ENCODE measurements at places on chromosomes 2 and 18.
A peak's percentile ranks its signal among the peaks of the same experiment; 100 is the strongest.

DNA sequence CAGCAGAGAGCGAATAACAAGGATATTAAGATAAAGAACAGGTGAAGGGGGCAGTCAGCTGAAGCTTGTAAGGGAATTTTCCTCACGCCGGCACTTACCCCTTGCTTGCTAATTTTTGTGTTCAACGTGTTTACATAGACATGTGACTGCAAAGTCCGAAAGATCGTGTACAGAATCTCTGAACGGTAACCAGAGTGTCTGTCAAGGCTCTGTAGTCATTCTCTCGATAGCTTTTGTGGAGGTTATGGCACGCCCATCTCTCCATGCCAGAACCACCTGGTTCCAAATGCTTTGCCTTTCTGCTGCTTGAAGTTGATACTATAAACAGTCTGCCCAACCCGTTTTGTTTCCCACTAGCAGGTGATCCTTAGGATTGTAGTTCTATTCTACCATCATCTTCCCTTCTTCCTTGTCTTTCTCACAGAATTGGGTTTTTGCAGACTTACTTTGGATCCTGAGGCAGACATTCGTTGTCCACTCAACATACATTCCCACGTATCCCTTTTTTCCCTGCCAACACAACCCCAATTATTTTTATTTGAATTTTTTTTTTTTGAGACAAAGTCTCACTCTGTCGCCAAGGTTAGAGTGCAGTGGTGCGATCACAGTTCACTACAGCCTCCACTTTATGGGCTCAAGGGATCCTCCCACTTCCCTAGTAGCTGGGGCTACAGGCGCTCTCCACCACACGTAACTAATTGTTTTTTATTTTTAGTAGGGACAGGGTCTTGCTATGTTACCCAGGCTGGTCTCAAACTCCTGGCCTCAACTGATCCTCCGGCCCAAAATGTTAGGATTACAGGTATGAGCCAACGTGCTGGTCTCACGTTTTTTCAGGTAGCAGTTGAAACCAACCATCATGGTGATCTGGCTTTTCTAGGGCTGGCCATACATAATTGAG lies 1.3 kb upstream of the USP34 start:
- DNase-seq: no peak

GRCh38 chr18:5309888-5310470 lies 14.5 kb upstream of the ZBTB14 start:
- DNase-seq: no peak

- DNase-seq: no peak
These were observed 8.7 kb upstream of the NGEF start for GRCh38 chr2:233021771-233022170.

GRCh38 chr2:112055730-112056625 lies 909 bp downstream of the TMEM87B start:
- no peak for DNase-seq

GRCh38 chr2:14903709-14904374 lies 271.3 kb downstream of the LRATD1 start:
- peak; percentile 50 for DNase-seq

DNA sequence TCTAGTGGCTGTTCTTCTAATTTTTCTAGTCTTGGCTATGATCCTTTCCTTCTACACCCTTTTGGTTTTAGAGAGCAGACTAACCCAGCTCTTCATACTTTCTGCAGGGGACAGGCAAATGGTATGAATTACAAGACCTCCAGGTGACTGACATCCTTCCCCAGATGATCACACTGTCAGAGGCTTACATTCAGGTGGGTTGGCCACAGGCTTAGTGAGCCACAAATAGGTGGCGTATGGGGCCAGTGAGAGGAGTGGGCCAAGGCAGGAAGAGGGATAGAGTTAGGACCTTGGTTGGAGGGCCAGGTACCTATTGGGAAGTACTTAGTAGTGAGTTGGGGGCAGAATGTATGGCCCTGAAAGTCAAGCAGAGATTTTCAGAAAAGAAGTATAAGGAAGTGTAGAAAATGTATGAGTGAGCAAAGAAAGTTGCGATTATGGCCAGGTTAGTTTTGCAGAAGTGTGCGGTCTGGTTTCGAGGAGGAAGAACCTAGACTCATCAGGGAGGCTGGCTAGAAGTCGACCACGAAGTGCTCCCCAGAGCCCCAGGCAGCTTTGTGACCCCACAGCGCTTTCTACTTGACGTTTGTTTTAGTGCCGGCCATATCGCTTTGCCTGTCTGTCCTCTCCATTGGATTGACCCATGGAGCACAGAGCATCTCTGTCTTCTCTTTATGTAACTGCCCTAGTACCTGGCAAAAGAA lies 20.0 kb downstream of the SFTPB start:
- no peak for DNase-seq

GRCh38 chr2:101310090-101310833 lies 1.8 kb upstream of the RNF149 start:
- no peak for DNase-seq

- no peak for DNase-seq
These were observed 54.9 kb upstream of the AMMECR1L start for GRCh38 chr2:127940641-127941040.

DNA sequence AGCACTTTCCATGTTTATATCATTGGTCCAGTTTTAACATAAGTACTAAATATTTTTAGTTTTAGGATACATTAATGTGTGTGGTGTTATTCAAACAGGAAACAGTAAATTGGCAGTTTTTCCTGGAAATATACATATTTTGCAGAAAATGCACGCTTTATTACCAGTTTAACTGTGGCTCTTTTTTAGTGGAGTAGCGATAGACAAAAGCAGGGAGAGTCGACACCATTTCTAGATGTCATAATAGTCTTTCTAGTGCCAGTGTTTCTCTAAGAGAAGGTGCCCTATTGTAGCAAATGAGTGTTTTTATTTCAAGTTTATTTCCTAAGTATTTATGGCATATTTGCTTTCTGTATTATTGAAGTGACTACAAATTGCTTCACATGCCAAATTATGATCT lies 9.1 kb upstream of the SLC35G4 start:
- DNase-seq: no peak

DNA sequence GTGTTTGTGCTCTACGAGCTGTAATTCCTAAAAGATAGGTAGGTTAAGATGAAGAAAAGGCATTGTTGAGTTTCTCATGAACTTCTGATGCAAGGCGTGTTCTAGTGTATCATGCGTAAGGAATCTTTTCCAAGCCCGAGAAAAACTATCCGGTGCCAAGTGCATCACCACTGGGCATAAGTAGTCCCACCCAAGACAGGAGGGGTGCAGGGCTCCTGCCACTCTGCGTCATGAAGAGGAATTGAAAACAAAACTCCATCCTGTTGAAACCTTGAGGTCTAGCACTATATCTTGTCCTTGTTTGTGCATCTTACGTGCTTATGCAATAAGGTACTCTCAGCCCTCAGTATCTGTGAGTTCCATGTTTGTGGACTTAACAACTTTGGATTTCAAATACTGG lies 45.7 kb downstream of the RAB31 start:
- no peak for DNase-seq

GRCh38 chr2:124112206-124112605 lies 87.1 kb downstream of the CNTNAP5 start:
- DNase-seq: no peak

GRCh38 chr18:40110455-40110854 lies 1844.6 kb upstream of the PIK3C3 start:
- no peak for DNase-seq

GRCh38 chr2:106953236-106953635 lies 67.3 kb upstream of the ST6GAL2 start:
- no peak for DNase-seq

- DNase-seq: no peak
These were observed 52.2 kb upstream of the KCNH7 start for GRCh38 chr2:162890690-162891311.

DNA sequence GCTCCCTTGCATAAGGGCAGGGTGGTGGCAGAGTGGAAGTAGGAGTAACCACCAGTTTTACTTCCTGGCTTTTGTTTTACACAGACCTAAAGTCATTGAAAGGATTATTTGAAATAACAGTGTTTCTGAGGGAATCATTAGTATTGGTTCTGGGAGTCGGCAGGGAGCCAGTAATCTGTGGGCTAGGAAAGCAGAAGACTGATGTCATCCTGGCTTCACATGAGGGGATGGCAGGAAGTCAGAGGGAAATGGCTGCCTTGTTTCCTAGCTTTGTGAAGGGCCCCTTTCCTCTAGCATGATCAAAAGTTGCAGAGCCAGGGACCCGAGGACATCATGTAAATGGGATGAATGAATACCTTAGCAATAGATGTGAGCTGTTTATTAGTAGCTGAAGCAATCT lies 792.6 kb downstream of the CPS1 start:
- DNase-seq: no peak

GRCh38 chr18:55858661-55859515 lies 270.9 kb upstream of the TCF4 start:
- no peak for DNase-seq

- no peak for DNase-seq
These were observed 61.2 kb upstream of the GPC1 start for GRCh38 chr2:240374085-240374907.

DNA sequence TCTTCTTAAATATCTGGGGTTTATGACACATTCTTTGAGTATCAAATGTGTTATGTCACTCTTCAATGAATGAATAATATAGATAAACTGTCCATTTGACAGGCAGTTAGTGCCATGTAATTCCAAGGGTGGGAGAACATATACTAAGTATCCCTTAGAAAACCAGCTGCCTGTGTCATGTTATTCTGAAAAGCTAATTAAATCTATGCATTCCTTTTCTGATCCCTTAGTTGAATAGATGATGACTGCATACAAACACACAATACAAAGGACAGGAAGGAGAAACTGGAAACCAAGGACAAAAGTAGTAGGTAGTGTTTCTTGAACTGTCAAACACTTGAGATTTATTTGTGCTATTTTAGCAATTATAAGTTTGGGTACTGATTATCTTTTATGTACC lies 8.3 kb downstream of the ARHGAP28 start:
- no peak for DNase-seq

GRCh38 chr2:37316181-37316580 lies 8.5 kb downstream of the PRKD3 start:
- no peak for DNase-seq

DNA sequence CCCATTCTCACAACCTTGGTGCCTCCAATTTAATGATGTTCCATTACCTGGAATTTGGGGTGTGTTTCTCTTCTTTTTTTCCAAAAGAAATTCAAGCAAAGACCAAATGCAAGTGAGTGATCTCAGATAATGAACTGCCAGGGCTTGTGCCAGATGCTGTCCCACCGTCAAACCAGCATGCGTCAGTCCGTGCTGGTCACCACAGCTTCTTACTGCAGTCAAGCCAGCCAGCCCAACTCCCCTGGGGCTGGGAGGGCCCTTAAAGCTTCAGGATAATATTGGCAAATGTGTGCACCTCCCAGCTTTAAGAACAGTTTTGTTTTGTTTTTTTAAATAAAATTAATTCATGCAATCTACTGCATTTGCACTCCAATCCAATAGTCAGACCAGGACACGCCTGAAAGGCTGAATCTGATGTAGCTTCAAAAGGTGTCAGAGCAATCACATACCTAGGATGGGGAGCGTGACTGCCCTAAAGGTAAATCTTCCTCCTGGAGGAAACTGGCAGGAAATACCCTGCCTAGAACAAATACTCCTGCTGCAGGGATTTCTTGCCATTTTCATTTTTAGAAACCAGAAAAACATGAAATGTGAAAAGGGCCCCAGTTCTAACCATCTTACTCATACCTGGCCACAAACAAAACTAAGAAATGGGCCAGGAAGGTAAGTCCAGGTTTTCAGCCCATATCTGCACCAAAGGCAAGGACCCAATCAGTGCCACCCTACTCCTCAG lies 26.8 kb upstream of the SP3 start:
- DNase-seq: no peak

DNA sequence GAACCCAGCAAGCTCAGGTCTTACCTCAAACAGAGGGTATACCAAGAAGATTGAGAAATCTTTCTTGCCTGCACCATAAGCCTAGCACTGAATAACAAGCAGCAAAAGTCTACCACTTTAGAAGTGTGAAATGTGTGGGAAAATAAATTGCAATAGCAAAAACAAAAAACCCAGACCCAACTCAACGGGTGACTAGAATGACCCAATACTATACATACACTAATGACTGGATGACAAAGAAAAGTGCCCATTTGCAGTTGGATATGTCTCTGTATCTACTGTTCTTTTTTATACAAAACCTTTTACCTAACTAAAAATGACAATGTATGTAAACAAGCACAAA lies 950.6 kb downstream of the TRIB2 start:
- no peak for DNase-seq

DNA sequence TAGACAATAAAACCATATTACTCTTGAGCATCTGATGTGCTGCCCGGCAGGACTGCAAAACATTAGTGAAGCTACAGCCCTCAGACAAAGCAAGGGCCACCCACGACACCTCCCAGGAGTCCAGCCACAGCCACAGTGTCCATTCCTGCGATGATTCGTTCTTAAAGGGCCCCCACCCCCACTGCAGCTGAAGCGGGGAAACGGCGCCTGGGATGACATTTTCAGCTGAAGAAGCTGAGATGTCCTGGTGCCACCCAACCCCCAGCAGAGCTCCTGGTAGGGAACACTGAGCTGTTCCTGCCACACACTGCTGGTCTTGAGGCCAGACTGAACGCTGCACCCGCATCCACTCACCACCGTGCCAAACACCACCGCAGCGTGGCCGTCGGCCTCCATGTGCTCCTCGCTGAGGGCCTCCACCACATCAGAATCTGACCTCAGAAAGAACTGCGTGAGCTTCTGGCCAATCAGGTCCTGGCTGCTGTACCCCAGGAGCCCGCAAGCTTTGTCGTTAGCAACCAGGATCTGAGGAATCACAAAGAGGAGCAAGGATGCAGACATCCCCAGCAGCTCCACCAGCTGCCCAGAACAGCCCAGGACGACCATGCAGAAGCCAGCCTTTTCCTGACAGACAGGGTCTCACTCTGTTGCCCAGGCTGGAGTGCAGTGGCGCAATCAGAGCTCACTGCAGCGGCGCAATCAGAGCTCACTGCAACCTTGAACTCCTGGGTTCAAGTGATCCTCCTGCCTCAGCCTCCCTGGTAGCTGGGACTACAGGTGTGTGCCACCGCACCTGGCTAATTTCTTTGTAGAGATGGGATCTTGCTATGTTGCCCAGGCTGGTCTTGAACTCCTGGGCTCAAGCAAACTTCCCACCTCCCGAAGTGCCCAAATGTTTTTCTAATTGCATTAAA lies 9.5 kb downstream of the PASK start:
- no peak for DNase-seq

DNA sequence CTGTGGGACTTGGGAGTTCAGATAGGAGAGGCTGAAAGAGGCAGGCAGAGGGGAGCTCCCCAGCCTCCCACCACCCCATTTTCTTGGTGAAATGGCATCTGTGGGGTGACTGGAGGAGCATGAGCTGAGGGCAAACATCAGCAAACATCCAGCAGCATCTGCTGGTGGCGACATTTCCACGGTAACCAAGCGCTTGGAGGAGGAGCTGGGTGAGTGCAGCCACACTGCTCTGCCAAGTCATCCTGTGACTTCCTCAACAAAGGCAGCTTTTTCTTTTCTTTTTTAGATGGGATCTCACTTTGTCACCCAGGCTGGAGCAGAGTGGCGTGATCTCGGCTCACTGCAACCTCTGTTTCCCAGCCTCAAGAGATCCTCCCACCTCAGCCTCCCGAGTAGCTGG lies 5.6 kb downstream of the TXNL4A start:
- DNase-seq: no peak
